ENCODE measurements at places on chromosomes 7 and 10. TPM values are rescaled to one million over a fixed set of nuclear protein-coding genes. Genes with fewer than 3 reads are reported as not detected.

DNA sequence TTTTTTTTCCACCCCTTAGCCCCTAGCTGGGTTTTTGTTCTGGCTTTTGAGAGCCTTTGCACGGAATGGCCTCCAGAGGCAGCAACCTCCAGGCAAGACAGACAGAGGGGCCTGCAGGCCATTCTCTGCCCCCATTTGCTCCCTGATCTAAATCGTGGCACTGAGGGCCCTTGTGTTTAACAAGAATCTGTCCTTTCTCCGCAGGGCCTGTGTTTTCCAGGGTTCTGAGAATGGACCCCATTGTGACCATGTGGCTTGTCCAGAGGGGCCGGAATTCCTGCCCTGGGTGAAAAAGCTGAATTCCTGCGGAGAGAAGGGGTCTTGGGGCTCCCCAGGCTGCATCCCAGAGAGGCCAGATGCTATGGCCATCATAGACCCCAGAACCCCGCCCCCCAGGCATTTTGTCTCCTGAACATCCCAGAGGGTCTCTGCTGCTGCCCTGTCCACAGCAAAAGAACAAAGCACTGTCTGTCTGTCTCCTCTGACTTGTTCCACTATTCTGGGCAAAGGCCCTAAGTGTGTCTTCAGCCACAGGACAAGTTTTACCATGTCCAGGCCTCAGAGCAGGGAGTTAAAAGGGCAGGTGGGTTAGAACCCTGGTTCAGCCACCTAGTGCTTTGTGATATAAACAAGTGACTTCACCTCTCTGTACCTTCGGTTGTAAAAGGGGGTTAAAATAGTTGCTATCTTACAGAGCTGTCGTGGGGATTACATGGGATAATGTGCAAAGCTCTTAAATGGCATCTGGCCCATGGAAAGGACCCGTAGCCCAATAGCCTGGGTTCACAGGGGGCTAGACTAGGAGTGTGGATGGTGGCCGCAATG is 155.6 kb downstream of the SH3PXD2A start:
- no peak overlapping the region for H3K27ac ChIP-seq
- no peaks in the 10 kb centered on the region for H3K36me3 ChIP-seq
- DNase-seq: no peak
- H3K4me3 ChIP-seq: no peak overlapping the region
- H3K4me1 ChIP-seq: peaks cover 13% of the 10 kb centered on the region

DNA sequence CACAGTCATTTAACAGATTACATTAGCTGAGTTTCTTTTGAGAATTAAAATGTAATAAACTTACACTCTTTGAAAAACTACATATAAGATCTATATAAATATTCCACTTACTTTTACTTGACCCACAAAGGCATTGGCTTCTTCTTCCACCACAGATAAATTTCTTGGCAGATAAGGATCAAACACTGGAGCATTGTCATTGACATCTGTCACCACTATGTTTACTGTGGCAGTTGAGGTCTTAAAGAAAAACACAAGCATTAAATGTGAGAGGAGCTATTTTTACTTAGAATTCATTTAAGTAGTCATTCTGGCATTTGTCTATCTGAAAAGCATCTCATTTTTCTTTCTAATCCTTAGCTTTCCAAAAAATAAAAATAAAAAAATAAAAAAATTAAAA is 734.4 kb downstream of the PCDH15 start:
- H3K4me1 ChIP-seq: no peaks in the 10 kb centered on the region
- H3K27ac ChIP-seq: no peak overlapping the region
- no peak overlapping the region for H3K4me3 ChIP-seq
- H3K27me3 ChIP-seq: no peaks in the 10 kb centered on the region
- DNase-seq: no peak
- no peaks in the 10 kb centered on the region for H3K36me3 ChIP-seq

DNA sequence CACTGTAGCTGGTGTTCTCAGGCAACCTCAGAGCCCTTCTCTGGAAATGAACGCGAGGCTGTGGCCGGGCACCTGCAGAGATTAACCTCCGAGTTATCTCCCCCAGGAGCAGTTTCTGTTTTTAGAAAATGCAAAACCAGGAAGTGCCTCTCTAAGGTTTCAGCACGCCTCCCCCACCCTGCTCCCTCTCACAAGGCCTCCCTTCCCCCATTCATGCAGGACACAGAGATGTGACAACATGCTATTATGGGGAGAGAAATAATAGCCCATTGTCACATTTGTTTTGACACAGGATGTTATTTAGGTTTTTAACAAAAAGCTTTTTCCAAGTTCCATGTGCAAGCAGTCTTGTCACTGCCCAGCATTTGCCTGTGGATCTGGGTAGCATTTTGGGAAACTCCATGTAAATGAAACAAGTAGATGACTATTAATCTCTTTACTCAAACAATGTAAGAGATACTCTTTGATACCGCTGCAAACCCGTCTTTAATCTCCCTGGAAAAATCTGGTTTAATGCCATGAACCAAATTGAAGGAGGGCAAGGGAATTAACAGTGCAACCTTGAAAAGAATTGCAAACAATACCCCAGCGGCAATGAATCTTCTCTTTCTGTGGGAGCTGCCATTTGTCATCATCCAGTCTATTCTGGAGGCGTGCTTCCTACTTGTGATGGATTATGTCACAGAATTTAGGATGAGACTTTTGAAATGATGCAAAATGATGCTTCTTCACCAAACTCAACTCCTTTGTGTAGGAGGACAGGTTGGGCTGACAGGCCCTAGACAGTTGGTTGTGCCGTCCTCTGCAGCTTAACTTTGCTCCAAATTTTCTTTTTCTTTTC is 86.5 kb upstream of the NMT2 start:
- H3K36me3 ChIP-seq: no peaks in the 10 kb centered on the region
- DNase-seq: peak; percentile 6
- H3K27ac ChIP-seq: peak overlapping the region; percentile 25
- H3K27me3 ChIP-seq: no peaks in the 10 kb centered on the region
- peak overlapping the region; percentile 78 for H3K4me3 ChIP-seq

- H3K4me3 ChIP-seq: no peak overlapping the region
- H3K36me3 ChIP-seq: no peaks in the 10 kb centered on the region
- H3K4me1 ChIP-seq: peaks cover 5% of the 10 kb centered on the region
- H3K27ac ChIP-seq: no peak overlapping the region
- peaks cover 5% of the 10 kb centered on the region for H3K27me3 ChIP-seq
Observed at GRCh38 chr10:44309939-44310761, 74.7 kb downstream of the CXCL12 start.

ABCA13 gene
- not detected for total RNA-seq

DNA sequence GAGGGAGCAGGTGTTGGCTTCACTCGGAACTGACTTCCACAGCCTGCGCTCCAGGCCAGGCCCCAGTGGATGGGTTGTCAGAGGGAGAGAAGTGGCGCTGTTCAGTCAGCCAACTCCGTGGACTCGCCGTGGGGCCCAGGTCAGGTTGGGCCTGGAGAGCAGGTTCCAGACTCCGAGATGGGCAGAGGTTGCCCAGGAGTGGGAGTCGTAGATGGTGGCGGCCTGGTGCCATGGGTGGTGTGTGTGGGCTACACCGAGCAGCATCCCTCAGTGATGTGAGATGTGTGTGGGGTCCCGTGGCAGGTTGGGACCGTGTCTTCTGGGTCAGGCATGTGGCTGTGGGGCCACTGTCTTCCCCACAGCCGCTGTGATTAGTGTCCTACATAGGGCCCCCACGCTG is 10.4 kb downstream of the ZNF316 start:
- no peaks in the 10 kb centered on the region for H3K27me3 ChIP-seq
- no peak overlapping the region for H3K4me3 ChIP-seq
- DNase-seq: no peak
- peaks cover 64% of the 10 kb centered on the region for H3K36me3 ChIP-seq
- H3K4me1 ChIP-seq: no peaks in the 10 kb centered on the region
- H3K27ac ChIP-seq: no peak overlapping the region

DNA sequence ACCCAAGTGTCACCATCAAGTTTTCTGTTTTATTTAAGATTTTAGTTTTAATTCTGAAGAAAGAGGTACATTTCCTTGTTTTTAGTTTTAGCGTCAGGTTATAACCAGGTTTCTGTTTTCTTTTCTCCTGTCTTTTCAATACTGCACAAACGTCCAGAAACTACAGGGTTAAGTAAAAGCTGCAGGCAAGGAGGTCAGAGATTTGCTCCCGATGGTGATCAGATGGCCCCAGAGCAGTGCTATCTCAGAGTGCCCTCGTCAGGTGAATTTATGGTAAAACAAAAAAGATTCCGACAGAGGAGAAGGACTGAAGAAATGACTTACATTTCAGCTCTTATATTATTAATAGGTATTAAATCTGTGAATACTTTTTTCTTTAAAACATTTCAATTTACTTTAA is 128.2 kb downstream of the STRA8 start:
- H3K27ac ChIP-seq: no peak overlapping the region
- peaks cover 14% of the 10 kb centered on the region for H3K36me3 ChIP-seq
- no peak overlapping the region for H3K4me3 ChIP-seq

DNA sequence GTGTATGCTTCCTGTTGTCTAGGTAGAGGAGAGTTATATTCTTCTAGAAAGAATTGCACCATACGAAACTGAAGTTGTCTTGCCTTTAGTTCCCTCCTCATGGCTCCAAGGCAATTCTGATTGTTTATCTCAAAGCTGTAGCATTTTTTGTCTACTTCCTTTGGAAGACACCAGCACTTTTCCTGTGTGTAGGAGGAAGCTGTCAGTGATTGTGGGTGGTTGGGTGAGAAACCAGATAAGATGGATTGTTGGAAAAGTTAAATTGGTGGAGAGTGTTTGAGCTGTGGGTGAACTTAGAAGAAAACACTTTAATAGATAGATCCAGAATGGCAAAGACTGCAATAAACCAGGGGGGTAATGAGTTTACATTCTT is 12.1 kb upstream of the CSTF2T start:
- H3K4me3 ChIP-seq: no peak overlapping the region
- DNase-seq: no peak
- H3K4me1 ChIP-seq: peaks cover 53% of the 10 kb centered on the region
- H3K36me3 ChIP-seq: peaks cover 11% of the 10 kb centered on the region
- H3K27me3 ChIP-seq: no peaks in the 10 kb centered on the region

DNA sequence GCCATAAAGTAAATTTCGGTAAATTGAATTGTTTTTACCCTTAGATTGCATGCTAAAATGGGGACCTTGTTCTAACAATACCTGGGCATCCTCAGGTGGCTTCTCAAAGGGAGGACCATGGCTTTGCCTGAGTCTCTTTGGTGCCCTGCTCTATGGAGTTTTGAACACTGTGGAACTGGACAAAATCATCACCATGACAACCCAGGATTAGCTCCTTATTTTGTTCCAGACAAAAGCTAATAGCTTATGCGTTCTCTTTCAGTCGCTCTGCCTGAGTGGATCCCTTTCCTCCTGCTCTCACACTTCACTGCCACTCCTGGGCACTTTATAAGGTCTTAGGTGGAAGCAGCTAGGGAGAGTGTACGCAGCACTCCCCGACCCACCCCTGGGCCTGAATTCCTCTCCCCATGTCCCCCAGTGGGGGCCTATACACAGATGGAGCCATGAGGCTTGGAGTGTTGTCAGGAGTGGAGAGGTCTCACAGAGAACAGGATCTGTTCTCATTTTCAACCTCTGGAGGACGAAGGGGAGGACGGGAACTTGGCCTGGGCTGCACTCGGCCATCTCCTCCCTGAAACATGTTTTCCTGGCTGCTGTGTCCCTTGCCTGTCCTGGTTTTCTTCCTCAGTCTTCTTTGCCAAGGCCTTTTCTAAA is 19.0 kb downstream of the ADCYAP1R1 start:
- no peaks in the 10 kb centered on the region for H3K4me1 ChIP-seq
- DNase-seq: no peak
- H3K4me3 ChIP-seq: no peak overlapping the region
- no peaks in the 10 kb centered on the region for H3K36me3 ChIP-seq
- H3K27ac ChIP-seq: no peak overlapping the region

DNA sequence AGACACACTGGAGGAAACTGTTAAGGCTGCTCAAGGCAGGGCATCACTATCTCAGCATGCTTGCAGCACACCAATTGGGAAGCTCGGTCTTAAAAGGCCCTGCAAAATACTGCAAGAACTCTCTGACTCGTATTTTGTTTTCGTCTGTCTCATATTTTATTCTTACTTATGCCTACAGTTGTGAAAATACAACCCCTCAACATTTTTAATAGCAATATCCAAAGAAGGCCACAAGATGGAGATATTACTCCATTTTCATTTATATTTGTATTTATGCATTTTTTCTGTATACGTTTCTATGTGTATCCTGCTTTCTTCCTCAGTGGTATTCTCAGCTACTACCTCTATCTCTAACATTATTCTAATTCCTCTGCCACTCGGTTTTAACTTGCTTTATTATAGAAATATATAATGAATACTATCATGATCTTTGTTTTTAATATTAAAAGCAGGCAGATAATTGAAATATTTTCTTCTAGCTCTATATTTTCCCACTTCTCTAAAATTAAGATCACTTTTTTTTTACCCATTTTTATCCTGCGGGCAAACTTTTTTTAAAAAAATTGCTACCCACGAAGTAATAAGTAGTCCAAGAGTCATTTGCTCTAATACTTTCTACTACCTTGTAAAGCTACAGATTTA is 10.0 kb downstream of the DNAJC1 start:
- DNase-seq: no peak
- H3K4me3 ChIP-seq: no peak overlapping the region
- no peaks in the 10 kb centered on the region for H3K36me3 ChIP-seq
- no peaks in the 10 kb centered on the region for H3K27me3 ChIP-seq
- no peak overlapping the region for H3K27ac ChIP-seq

DNA sequence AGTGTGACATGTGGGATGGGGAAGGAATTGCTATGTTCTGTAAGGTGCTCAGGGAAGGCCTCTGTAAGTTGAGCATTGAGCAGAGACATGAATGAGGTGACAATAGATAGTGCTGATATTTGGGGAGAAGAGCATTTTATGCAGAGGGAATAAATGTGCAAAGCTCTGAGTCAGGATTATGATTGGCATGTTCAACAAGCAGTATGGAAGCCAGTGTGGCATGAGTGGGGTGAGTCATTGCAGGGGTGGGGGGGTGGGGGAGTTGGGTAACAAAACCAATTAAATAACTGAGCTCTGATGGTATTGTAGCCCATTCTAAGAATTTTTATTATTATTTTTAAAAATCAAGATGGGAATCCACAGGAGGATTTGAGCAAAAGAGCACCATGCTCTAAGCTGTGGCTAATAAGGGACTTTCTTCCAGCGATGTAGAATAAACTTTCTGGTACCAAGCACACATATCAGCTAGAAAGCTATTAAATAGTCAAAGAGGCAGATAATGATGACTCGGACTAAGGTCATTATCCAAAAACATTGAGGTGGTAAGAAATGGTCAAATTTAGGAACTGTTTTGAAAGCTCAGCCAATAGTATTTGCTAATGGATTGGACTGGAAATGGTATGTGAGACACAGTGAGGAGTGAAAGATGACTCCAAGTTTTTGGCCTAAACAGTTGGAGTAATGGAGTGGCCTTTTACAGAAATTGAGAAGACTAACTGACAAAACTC is 96.4 kb downstream of the PRKG1 start:
- no peak for DNase-seq
- no peak overlapping the region for H3K27ac ChIP-seq
- no peak overlapping the region for H3K4me3 ChIP-seq
- H3K36me3 ChIP-seq: no peaks in the 10 kb centered on the region

DNA sequence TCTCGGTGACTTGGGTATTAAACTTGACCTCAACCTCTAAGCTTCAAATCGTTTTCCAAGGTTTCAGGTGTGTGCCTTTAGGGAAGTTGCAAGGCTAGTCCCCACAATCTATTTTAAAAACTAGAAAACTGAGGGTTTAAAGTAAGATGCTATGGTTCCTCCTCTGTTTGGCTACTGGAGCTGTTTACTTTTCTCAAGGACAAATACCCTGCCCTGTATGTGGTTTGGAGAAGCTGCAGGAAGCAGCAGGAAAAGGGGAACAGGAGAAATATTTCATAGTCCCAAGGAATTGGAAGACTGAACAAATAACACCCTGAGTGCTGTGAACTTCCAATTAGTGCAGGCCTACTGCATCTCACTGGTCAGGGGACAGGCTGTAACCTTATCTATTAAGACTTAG is 135.9 kb downstream of the NRP1 start:
- no peak overlapping the region for H3K4me3 ChIP-seq
- H3K36me3 ChIP-seq: no peaks in the 10 kb centered on the region
- H3K27me3 ChIP-seq: peaks cover 18% of the 10 kb centered on the region
- no peak overlapping the region for H3K27ac ChIP-seq
